ENCODE measurements at places on chromosomes 13 and 19.
A peak's percentile ranks its signal among the peaks of the same experiment; 100 is the strongest.

DNA sequence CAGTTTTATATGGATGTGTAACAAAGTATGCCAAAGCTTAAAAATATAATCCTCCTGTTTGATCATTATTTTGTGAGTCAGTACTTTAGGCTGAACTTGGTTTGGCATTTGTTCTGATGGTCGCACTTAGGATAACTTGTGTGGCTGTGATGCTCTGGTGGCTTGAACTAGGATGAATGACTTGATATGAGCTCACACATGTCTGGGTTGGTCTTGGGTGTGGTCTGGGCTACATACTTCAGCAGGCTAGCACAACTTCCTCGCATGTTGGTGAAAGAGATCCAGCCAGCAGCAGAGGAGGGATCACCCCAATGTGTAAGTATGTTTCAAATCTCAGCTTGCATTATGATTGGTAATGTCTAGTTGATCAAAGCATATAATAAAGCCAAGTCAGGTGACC is 969.1 kb upstream of the PCDH9 start:
- DNase-seq = no peak

- DNase-seq = no peak
Measured at GRCh38 chr13:110989331-110989730, 74.5 kb upstream of the ANKRD10 start.

DNA sequence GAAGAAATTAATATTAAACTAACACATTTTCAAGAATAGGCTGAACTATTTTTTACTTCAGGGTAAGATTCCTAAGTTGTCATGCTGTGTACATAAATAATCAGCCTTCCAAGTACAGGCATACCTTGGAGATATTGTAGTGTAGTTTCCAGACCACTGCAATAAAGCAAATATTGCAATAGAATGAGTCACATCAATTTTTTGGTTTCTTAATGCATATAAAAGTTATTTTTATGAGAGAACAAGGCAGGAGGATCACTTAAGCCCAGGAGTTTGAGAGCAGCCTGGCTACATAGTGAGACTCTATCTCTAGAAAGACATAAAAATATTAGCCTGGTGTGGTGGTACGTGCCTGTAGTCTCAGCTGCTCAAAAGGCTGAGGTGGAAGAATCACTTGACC is 511.5 kb downstream of the UQCRFS1 start:
- DNase-seq = no peak

DNA sequence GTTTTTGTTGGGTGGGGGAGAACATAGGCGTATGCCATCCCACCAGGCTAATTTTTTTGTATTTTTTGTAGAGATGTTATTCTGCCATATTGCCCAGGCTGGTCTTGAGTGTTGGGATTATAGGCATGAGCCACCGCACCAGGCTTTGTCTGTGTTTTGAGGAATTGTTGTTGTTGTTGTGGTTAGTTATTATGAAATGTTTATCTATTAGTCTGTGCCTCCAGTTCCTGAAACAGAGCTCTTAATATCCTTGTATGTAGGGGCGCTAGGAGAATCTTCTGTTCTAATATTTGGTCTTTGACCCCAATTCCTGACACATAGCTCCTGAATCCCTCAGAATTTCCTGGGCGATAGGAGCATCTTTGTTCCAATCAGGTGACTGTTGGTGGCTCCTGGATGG is 5.6 kb upstream of the LATS2 start:
- no peak for DNase-seq

DNA sequence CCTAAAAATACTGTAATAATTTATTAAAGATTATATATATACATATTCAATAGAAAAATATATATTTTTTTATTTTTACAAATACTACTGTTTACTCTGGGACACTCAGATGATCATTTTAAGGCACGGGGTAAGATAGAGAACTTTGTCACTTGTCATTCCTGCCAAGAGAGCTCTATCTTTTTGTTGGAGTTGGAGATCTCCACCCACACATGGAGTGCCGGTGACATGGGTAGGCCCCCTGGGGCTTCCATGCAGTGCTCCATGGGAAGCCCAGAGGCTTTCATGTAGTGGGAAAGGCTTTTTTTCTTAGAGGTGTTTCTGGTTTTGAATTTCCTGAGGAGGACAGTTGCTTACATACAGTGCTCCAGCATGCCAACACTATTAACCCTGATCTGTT is 81.4 kb downstream of the LMO7 start:
- no peak for DNase-seq

- no peak for DNase-seq
Measured at GRCh38 chr13:29702912-29703351, 107.4 kb upstream of the SLC7A1 start.

DNA sequence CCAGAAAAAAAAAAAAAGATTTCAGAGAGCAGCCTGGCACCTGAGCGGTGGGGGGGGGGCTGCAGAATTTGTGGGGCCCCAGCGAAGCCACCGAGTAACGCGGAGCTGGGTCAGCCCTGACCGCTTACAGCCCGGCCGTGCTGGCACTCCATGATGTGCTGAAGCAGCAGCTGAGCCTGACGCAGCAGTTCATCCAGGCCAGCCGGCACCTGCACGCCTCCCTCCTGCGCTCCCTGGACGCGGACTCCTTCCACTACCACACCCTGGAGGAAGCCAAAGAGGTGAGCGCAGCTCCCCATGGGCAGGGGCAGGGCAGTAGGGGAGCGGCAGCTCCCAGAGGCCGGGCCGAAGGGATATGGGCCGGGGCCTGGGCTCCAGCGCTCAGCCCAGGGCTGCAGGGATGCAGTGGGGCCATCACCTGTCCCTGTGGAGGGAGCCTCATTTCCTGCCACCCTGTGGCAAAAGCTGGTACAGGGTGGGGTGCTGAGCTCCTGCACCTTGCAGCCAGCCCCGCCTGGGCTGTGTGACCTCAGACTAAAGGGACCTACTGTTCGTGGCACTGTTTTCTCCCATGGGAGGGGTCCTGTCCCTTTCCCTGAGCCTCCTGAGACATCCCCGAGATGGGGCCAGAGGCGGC is 18.3 kb downstream of the C19orf44 start:
- DNase-seq = no peak

GRCh38 chr19:8665468-8666213 is 33.0 kb downstream of the ACTL9 start:
- no peak for DNase-seq

- no peak for DNase-seq
Measured at GRCh38 chr13:87376081-87376480, 295.1 kb upstream of the SLITRK5 start.

DNA sequence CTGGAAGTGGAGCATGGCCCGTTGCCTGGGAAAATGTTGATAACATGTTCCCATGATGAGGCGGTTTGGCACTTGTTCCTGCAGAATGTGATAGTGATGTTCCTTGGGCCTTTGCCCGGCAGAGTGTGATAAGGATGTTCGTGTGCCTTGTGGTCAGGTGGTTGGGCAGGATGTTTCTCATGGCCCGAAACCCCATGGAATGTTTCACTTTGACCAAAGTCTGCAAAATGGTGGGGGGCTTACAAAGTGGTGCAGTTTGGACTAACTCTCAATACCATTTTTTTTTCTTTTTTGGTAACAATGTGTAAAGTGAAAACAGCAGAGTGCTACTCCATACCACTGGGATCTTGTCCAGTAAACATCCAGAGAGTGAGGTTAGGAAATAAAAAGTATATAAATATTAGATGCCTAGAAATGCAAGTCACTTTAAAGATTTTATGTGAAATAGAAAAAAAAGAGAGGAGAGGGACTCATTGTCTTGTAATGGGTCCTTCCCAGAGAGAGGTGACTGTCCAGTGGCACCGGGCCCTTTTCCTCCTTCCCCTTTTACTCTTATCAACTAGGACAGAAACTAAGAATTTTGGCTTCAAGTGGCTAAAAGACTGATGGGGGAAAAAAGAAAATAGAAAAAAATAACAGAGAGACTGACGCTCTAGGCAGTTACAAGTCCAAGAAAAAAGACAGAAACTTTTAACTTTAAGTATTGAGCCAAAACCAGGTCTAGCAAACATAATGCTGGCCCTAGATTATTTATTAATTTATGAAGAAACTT is 5.7 kb downstream of the FPR3 start:
- DNase-seq = no peak

DNA sequence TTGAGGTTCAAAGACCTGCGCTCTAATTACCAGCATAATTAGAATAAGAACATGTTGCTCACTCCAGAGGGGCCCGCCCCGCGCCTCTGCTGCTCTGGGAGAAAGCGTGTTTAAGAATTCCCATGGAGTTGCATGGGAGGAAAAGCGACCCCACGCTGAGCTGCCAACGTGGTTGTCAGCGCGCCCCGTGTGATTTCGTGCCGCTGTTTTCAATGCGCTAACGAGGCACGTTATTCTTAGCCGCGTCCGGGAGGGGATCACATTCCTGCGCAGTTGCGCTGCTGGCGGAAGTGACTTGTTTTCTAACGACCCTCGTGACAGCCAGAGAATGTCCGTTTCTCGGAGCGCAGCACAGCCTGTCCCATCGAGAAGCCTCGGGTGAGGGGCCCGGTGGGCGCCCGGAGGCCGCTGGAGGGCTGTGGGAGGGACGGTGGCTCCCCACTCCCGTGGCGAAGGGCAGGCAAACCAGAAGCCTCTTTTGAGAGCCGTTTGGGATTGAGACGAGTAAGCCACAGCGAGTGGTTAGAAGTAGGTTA is 173.8 kb upstream of the SOX1 start:
- DNase-seq = no peak

- peak; percentile 32 for DNase-seq
Measured at GRCh38 chr19:44988896-44989556, 12.2 kb upstream of the RELB start.

DNA sequence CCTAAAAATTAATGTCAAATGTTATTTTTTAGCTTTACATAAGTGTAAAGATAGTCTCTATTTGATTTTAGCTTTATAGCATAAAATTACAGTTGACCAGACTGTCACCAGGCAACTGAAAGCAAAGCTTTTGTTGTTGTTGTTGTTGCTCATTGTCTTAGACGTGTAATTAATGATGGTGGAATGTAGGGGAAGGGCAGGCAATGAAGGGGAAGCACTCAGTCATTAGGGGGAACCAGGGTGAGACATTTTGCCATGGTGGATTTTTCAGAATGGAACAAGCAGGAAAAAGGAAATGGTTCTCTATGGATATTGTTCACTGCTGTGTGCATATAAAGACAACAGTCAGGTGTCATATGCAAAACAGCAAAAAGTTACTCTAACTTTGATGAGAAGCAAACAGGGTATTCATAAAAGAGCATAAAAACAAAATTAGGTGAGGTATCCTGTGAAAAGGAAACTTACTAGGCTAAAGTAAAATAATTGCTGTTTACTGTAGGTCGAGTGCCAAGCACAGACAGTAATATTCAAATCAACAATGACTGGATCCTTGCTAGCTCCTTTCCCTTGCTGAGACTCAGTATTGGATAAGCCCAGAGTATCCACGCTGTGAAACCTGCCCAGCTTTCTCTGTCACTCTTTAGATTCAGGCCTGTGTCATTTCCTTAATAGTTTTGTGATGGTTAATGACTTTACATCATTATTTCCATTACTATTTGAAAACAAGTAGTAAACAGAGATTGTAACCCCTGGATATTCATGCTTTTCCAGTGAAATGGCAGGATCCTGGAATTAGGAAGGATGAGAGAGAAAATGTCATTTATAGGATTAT is 110.5 kb downstream of the LRCH1 start:
- no peak for DNase-seq

DNA sequence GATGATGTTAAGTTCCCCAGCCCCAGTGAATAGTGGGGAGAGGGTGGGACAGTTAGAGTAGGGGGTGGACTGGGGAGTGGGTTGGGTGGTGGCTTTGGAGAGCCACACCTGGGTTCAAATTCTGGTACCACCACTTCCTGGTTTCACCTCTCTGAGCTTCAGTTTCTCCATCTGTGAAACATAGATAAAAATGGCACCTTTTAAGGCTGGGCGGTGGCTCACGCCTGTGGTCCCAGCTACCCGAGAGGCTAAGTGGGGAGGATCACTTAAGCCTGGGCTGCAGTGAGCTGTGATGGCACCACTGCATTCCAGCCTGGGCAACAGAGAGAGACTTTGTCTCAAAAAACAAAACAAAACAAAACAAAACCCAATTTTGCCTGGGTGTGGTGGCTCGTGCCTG is 5.9 kb downstream of the VAV1 start:
- no peak for DNase-seq

DNA sequence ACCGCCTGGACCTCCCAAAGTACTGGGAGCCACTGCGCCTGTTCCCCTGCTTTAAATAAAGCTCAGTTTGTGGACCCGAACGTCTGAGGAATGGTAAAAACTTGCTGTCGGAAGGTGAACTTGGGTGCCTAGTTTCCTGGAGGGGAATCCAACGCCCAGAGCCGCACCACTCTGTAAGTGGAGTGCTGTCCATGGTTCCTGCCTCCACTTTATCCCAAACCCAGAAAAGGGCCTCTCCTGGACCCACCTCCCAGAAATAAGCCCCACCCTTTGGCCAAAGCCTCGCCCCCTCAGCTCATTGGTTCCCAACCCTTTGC is 2.3 kb downstream of the ANO8 start:
- DNase-seq = no peak

DNA sequence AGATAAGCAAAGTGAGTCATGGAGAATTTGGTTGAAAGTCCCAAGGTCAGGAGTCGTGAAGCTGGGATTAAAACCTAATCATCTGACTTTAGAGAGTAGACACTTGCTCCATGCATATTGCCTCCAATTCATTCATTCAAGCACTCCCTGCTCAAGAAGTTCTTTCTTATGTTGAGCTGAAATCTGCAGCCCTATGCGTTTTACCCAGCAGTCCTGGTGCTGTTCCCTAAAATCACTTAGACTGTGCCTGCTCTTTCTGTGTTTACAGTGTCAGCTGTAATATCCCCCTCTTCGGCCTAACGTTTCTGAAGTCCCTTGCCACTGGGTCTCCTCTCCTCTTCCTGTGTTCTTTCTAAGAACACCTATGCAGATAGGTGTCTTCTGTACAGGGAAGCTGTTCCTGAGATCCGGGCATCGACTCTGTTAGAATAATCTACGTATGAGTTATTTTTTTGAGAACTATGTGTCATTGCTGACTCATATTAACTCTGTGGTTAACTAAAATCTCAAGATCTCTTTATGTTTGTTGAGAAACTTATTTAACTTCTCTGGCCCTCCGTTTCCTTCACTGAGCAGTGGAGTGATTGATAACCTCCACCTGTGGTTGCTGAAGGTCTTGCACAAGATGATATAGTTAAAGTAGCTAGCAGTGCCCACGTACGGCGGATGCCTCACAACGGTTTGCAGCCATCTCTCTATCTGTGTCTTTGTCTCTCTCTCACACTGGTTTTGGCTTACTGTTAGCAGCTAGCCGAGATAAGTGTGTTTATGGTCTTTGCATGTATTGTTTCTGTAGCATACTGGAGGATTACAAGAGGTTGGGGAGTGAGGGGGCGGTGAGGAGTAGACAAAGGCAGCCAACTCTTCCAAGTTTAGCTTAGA is 4.7 kb downstream of the ALOX5AP start:
- no peak for DNase-seq

GRCh38 chr19:6417713-6418561 is 6.7 kb downstream of the KHSRP start:
- peak; percentile 46 for DNase-seq

All from amygdala (tissue), 56 donors.